Germinal center (tissue), 1 donor: ENCODE measurements at places on chromosomes 7 and 10.

GRCh38 chr10:132420981-132421846, 24.2 kb downstream of the PWWP2B start:
- DNase-seq: peak; percentile 29

DNA sequence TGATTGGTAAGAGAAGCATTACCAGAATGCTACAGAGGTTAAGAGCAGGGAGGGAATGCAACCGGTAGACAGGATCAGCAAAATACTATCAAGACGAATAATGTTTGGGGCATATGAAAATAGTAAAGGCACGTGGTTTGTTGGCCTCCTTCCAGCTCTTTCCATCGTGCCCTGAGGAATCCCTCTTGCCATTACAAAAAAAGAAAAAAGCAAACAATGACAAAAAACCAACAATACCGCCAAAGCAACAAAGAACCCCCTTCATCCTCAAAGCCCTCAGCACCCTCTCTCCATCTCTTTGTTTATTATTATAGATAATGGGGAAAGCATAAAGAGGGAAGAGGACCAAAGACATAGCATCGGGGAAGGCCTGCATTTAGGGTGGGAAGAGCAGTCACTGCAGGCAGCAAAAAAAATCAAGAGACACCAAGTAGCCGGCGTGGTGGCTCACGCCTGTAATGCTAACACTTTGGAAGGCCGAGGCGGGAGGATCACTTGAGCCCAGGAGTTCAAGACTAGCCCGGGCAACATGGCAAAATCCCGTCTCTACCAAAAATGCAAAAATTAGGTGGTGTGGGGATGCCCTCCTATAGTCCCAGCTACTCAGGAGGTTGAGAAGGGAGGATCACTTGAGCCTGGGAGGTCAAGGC, 78.0 kb downstream of the HIP1 start:
- no peak for DNase-seq

GRCh38 chr7:121313220-121313792, 15.5 kb upstream of the WNT16 start:
- DNase-seq: no peak

DNA sequence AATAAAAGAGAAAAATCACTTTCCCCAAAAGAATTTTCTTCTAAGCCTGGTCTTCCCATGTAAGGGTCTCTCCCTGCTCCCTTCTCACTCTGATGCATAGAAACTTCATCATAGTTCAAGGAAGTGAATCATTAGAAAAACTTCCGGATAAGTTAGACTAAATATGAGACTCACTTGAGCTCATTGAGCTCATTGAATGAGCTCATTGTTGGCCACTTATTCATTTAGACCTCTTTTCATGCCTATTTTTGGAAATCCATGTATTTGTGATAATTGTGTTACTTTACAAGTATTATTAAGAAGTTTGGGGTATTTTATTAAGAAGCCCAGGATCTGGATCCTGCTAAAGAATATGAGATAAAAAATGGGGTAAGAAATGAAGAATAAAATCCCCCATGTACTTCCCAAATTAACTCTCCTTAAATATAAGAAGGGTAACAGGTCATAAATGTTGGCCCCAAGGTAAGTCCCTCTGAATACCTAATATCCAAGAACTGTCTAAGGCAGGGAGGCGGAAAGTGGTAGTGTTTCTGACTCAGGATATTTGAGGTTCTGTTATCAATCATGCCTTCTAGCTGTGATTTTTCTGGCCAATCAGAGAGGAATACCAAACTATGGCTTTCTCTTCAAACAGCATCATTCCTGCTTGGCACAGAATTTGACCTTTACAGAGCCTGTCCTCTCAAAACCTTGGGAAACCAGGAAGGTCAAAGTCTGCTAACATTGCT, 236.5 kb upstream of the PTN start:
- no peak for DNase-seq

GRCh38 chr7:38615665-38616064, 15.5 kb downstream of the AMPH start:
- DNase-seq: no peak

DNA sequence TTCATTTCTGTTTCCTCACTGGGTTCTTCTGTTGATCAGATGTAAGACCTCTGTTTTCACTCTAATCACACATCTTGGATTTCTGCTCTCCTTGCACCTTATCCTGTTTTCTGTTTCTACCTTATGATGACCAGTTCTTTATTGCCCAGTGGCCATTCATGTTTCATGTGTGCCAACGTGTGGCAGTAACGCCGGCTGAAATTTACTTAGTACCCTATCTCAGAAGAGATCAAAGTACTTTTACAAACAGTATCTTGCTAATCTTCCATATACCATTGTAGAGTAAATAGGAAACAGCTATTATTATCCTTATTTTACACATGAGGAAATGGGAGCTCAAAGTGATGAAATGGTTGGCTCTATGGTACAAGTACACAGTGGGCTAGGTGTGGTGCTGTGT, 74.0 kb downstream of the GATA3 start:
- DNase-seq: no peak

DNA sequence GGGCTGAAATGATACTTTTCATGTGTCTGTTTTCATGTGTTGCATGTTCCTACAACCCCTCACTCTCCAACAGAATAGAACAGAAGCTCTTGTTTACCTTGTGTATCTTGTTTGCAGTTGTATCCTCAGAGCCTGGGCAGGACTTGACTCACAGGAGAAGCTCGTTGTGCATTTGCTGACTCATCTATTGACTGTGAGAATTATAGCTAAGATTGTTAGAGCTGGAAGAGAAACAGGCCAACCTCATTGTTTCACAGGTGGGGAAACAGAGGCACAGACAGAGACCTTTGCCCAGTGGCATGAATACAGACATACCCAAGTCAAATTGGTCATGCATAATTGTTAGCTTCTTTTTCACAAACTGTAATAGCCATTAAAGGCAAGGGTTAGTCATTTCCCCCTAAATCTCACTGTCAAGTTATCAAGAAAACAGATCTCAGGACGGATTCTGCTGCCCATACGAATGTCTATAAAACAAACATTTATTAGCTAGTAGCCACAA, 4.6 kb upstream of the TSPAN15 start:
- no peak for DNase-seq

DNA sequence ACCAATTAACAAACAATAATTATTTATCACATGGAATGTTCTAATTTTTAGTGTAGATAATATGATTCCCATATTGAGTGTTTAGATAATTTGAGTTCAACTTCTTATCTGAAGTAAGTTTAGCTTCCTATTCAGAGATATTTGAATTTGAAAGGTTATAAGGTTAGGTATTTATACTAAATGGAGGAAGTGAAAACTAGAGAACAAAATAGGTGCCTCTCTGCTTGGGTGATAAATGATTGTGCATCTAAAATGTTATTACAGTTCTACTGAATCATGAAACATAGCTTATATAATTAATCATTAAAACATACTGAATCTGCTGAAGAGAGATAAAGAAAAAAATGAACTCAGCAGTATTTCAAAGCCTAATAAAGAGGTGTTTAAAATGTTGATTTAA, 1174.3 kb downstream of the XPNPEP1 start:
- DNase-seq: no peak

DNA sequence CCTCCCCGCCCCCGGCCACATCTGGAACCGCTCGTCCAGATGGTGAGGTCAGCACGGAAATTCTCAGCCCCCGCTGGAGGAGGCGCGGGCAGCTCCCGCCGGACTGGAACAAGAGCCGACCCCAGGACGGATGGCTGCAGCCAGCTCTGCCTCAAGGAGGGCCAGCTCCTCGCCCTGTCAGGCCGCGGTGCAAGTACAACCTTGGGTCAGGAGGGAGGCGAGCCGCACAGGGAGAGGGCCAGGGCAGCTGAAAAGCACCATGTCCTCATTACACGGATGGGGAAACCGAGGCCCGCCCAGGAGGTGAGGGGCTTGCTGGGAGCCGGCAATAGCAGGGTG, 3.8 kb upstream of the GRIFIN start:
- no peak for DNase-seq

GRCh38 chr7:6654842-6655610, 17.9 kb downstream of the ZNF316 start:
- DNase-seq: no peak

- no peak for DNase-seq
Measured at GRCh38 chr10:61049386-61049785, 105.4 kb upstream of the RHOBTB1 start.

DNA sequence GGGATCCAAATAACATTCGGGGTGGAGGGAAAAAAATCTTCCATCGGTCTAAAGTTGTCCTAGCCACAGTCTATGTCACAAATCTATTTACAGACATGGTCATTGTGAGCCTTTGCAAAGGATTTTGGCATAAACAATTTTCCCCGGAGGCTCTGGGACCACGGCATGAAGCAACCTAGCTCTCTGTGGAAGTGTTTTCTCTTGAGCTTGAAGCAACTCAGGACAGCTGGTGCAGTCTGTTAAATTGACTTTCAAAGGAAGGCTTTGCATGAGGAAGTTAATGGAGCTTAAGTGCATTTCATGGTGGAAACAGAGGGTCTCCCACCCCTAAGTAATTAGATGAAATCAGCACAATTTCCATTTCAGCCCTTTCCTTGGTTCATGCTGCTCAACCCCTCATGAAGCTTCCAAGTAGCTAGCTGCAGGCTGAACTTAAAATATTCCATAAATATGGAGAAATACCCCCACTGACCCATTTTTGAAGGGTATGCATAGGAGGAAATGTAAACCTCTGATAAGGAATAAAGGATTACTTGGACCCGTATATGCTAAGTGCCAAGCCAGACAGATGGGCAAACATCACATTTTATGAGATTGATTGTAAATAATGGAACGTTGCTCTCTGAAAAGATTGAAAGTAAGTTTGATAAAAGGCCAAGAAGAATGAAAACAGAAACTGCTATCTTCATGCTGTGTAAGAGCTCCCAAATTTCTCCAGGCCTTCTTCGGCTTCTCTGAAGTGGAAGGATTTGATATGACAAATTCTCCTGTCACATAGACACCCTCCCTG, 39.9 kb downstream of the CCDC3 start:
- no peak for DNase-seq
